ENCODE measurements at places on chromosomes 13 and 19. TPM values are rescaled to one million over a fixed set of nuclear protein-coding genes. Genes with fewer than 3 reads are reported as not detected.

DNA sequence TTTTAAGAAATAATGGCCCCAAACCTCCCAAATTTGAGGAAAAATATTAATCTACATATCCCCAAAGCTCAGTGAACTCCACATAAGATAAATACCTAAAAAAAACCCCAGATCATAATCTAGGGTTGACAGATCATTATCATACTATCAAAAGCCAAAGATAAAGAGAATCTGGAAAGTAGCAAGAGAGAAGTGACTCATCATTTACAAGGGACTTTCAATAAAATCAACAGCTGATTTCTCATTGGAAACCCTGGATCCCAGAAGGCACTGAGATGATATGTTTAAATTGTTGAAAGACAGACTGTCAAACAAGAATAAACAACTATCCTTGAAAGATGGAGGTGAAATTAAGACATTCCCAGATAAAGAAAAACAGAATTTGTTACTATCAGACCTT, 199.3 kb downstream of the KCNRG start:
- H3K27me3 ChIP-seq, result no peaks in the 10 kb centered on the region
- no peak overlapping the region for H3K4me3 ChIP-seq
- no peak overlapping the region for H3K27ac ChIP-seq
- no peaks in the 10 kb centered on the region for H3K4me1 ChIP-seq
- no peaks in the 10 kb centered on the region for H3K36me3 ChIP-seq

DNA sequence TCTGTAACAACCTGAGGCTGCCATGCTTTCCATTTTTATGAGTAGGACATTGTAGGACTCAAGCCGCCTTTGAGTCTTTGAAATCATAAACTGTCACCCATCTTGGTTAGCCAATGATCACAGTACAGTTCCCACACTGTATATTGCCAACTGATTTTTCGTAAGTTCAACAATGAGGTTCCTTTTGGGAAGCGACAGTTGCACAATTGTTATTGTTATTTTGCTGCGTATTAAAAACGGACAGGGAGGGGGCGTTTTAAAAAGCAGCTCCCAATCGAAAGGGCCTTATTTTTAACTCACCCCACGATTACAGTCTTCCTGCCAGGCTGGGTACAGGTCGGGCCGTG, 601 bp downstream of the SLC46A3 start:
- no peak for DNase-seq
- peak overlapping the region; percentile 89 for H3K4me3 ChIP-seq
- H3K27ac ChIP-seq, result peak overlapping the region; percentile 78
- H3K27me3 ChIP-seq, result no peaks in the 10 kb centered on the region
- H3K36me3 ChIP-seq, result peaks cover under 1% of the 10 kb centered on the region

DNA sequence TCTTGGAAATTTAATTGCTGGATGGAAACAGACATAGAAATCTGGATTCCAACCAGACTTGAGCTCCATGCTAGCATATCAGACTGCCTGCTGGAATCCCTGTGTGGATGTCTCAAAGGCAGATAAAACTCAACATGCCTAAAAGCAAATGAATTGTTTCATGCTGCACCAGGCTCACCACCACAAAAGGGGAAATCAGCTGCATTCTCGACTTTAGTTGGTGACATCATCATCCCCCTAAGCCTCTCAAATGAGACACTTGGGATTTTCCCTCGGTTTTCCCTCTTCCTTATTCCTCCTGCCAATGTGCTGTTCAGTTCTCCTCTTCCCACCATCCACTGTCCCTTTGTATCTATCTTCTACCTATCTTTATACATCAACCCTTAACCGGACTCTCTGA, 134.3 kb downstream of the ZDHHC20 start:
- no peak overlapping the region for H3K4me3 ChIP-seq
- H3K36me3 ChIP-seq, result no peaks in the 10 kb centered on the region
- peaks cover 12% of the 10 kb centered on the region for H3K4me1 ChIP-seq

- peaks cover under 1% of the 10 kb centered on the region for H3K36me3 ChIP-seq
- peak; percentile 39 for DNase-seq
- H3K27me3 ChIP-seq, result no peaks in the 10 kb centered on the region
- H3K4me3 ChIP-seq, result peak overlapping the region; percentile 84
These were observed 53.1 kb downstream of the FOXO1 start for GRCh38 chr13:40613192-40613818.

DNA sequence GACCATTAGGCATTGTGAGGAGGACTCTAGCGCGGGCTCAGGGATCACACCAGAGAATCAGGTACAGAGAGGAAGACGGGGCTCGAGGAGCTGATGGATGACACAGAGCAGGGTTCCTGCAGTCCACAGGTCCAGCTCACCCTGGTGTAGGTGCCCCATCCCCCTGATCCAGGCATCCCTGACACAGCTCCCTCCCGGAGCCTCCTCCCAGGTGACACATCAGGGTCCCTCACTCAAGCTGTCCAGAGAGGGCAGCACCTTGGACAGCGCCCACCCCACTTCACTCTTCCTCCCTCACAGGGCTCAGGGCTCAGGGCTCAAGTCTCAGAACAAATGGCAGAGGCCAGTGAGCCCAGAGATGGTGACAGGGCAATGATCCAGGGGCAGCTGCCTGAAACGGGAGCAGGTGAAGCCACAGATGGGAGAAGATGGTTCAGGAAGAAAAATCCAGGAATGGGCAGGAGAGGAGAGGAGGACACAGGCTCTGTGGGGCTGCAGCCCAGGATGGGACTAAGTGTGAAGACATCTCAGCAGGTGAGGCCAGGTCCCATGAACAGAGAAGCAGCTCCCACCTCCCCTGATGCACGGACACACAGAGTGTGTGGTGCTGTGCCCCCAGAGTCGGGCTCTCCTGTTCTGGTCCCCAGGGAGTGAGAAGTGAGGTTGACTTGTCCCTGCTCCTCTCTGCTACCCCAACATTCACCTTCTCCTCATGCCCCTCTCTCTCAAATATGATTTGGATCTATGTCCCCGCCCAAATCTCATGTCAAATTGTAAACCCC, 2.8 kb upstream of the CEACAM5 start:
- no peaks in the 10 kb centered on the region for H3K4me1 ChIP-seq
- DNase-seq, result peak; percentile 14
- no peaks in the 10 kb centered on the region for H3K27me3 ChIP-seq
- H3K36me3 ChIP-seq, result no peaks in the 10 kb centered on the region
- H3K27ac ChIP-seq, result no peak overlapping the region

DNA sequence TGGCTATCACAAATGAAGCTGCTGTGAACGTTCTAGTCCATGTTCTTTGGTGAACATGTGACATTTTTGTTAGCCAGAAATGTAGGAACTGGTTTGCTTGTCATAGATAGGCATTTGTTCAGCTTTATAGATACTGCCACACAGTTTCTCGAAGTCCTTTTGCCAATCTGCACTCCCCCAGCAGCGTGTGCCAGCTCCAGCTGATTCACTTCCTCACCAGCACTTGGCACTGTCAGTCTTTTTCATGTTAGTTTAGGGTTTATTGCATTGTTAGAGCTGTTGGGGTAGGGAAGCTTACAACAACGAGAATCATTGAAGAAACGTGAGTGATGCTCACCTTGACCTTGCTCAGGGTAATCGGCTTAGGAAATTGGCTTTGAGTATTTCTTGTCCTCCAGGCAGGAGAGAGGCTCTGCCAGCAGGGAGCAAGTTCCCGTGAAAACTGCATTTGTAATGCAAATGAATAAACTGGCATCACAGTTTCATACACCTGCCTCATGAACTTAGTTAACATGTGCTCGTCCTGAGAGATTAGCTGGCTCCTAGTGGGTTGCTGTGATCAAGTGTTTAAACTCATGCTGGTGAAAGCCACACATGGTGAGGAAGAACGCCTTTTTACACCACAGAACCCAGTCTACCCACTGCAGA, 83.9 kb downstream of the ING1 start:
- no peak for DNase-seq
- H3K36me3 ChIP-seq, result no peaks in the 10 kb centered on the region
- no peak overlapping the region for H3K27ac ChIP-seq
- no peaks in the 10 kb centered on the region for H3K4me1 ChIP-seq
- peaks cover 8% of the 10 kb centered on the region for H3K27me3 ChIP-seq

- H3K4me1 ChIP-seq, result peaks cover 6% of the 10 kb centered on the region
- no peak overlapping the region for H3K27ac ChIP-seq
- H3K4me3 ChIP-seq, result no peak overlapping the region
- H3K36me3 ChIP-seq, result no peaks in the 10 kb centered on the region
These were observed 2.3 kb downstream of the FUT2 start for GRCh38 chr19:48698046-48698445.

- no peaks in the 10 kb centered on the region for H3K27me3 ChIP-seq
- no peak overlapping the region for H3K4me3 ChIP-seq
- no peak for DNase-seq
- no peaks in the 10 kb centered on the region for H3K4me1 ChIP-seq
These were observed 71.9 kb downstream of the DCLK1 start for GRCh38 chr13:36059321-36059720.

GRCh38 chr13:98576963-98577835, at the start of gene STK24:
Gene STK24 (minus strand): TSS chr13:98577107. CDS start chr13:98576786, 321 bp downstream.
- peak within 1 kb of the TSS; percentile 85 for H3K27ac ChIP-seq
- no peaks in the 10 kb centered on the region for H3K27me3 ChIP-seq
- peak; percentile 54 for DNase-seq
- H3K4me1 ChIP-seq, result peaks cover 39% of the 10 kb centered on the region
- H3K36me3 ChIP-seq, result no peaks in the 10 kb centered on the region

- no peak for DNase-seq
- H3K4me1 ChIP-seq, result no peaks in the 10 kb centered on the region
- H3K4me3 ChIP-seq, result no peak overlapping the region
- no peak overlapping the region for H3K27ac ChIP-seq
These were observed 35.8 kb downstream of the CAPN12 start for GRCh38 chr19:38708413-38709024.

GRCh38 chr13:40599747-40600146, 66.7 kb downstream of the FOXO1 start:
- H3K36me3 ChIP-seq, result no peaks in the 10 kb centered on the region
- no peak for DNase-seq

GRCh38 chr13:49464621-49465325, 20.7 kb downstream of the SETDB2 start:
- no peak overlapping the region for H3K27ac ChIP-seq
- H3K36me3 ChIP-seq, result peaks cover 82% of the 10 kb centered on the region
- H3K4me1 ChIP-seq, result no peaks in the 10 kb centered on the region
- no peak for DNase-seq
- H3K4me3 ChIP-seq, result no peak overlapping the region

- H3K4me1 ChIP-seq, result no peaks in the 10 kb centered on the region
- H3K27ac ChIP-seq, result no peak overlapping the region
These were observed 93.6 kb downstream of the RFC3 start for GRCh38 chr13:33911521-33911920.

GRCh38 chr13:95137096-95137495, 164.2 kb downstream of the ABCC4 start:
- no peak overlapping the region for H3K4me3 ChIP-seq
- peaks cover 3% of the 10 kb centered on the region for H3K36me3 ChIP-seq
- H3K4me1 ChIP-seq, result peaks cover 4% of the 10 kb centered on the region
- no peaks in the 10 kb centered on the region for H3K27me3 ChIP-seq
- DNase-seq, result no peak

DNA sequence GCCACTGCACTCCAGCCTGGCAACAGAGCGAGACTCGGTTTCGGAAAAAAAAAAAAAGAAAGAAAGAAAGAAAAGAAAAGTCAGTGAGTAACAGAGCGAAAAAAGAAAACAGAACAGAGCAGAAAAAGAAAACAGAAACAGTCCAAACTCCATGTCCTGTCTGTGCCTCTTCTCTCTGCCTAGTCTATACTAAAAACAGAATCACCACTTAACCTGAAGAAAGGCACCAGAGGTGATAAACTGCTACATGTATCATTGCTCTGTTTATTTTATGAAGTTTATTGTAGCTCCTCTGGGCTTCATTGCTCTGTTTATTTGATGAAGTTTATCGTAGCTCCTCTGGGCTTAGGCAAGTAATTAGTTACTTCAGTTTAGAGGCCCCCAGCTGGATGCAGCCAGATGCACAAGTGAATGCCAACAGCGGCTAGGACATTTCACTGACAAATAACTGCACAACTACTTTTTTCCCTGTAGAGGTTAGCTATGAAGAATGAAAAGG, 39.2 kb downstream of the TBC1D4 start:
- no peak overlapping the region for H3K27ac ChIP-seq
- no peaks in the 10 kb centered on the region for H3K36me3 ChIP-seq
- no peak for DNase-seq
- no peak overlapping the region for H3K4me3 ChIP-seq
- no peaks in the 10 kb centered on the region for H3K4me1 ChIP-seq

DNA sequence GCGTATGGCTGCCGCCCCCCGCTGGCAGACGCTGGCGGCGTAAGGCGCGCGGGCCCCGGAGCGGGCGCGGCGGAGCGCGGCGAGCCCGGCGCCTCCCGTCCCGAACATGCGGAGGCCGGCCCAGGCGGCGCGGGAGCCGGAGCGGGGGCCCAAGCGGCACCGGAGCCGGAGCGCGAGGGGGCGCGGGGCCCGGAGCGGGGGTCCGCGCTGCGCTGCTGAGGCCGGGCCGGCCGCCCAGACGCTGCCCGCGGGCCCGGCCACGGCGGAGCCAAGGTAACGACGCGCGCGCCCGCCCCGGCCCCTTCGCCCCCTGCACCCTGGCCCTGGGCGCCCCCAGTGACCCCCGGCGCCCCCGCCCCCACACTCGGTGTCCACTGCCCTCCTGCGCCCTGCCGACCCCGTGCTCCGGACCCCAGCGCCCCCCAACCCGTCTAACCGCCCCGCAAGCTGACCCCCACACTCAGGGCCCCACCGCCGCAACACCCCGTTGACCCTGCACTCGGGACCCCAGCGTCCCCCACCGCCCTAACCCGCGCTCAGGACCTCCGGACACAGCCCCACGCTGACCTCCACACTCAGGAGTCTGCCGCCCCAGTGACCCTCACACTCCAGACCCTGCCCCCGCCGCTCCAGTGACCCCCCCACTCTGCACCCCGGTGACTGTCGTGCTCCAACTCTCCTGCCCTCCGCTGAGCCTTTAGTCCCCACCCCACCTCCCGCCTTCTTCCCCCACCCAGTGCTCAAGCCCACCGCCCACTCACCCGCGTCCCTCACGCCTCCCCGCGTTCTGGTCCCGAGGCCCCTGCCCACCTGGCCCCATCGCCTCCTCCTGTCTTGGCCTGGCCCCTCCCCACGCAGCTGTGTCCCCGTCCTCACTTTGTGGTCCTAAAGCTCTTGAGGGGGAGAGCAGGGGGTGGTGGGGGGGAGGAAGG, at the start of gene CSNK1G2:
CSNK1G2 (plus strand) TSS at position 27 of the 932 bp plus-strand sequence. CDS start 28,601 bp downstream, outside the sequence.
- no peaks in the 10 kb centered on the region for H3K27me3 ChIP-seq
- peaks cover 33% of the 10 kb centered on the region for H3K4me1 ChIP-seq
- H3K4me3 ChIP-seq, result peak within 1 kb of the TSS; percentile 76
- H3K36me3 ChIP-seq, result no peaks in the 10 kb centered on the region
- H3K27ac ChIP-seq, result peak within 1 kb of the TSS; percentile 96
- no peak for DNase-seq

GRCh38 chr19:47427241-47428176, 8.2 kb upstream of the MEIS3 start:
- peaks cover 35% of the 10 kb centered on the region for H3K4me1 ChIP-seq
- peak; percentile 69 for DNase-seq
- no peaks in the 10 kb centered on the region for H3K36me3 ChIP-seq

DNA sequence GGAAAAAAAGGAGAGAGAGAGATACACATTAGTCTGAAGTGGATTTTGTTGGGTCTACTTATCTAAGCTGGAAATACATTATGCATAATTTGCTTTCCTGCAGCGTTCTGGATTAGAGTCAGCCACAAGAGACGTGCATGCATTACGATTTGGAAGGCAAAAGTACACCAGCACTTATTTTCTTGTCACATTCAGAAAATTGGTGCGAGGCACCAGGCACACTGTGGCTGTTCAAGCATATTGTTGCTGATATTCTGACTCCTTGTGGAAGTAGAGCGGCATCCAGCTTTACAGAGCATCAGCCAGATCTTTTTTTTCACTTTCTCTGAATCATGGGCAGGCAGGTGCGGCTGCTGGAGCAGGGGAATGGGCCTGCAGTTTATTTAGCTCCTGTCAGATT, 905.6 kb upstream of the SPRY2 start:
- DNase-seq, result no peak
- no peak overlapping the region for H3K27ac ChIP-seq
- no peak overlapping the region for H3K4me3 ChIP-seq
- H3K4me1 ChIP-seq, result no peaks in the 10 kb centered on the region
- no peaks in the 10 kb centered on the region for H3K27me3 ChIP-seq

Gene PROZ
- total RNA-seq, result not detected

Gene ATCAY
- total RNA-seq, result not detected

Gene STOML3
- total RNA-seq, result not detected

Gene FGF22
- total RNA-seq, result 0.81 TPM

Gene PLPPR3
- total RNA-seq, result not detected
